ENCODE measurements at places on chromosomes 1 and 21. TPM values are rescaled to one million over a fixed set of nuclear protein-coding genes. Genes with fewer than 3 reads are reported as not detected.

The PLEKHN1 gene
- 0.16 TPM for total RNA-seq

The AIRE gene
- total RNA-seq, result not detected

- no peak for DNase-seq
Observed at GRCh38 chr1:37901191-37901892, 42.0 kb upstream of the MTF1 start.

GRCh38 chr1:198281911-198282310 lies 125.1 kb downstream of the NEK7 start:
- no peak for DNase-seq

DNA sequence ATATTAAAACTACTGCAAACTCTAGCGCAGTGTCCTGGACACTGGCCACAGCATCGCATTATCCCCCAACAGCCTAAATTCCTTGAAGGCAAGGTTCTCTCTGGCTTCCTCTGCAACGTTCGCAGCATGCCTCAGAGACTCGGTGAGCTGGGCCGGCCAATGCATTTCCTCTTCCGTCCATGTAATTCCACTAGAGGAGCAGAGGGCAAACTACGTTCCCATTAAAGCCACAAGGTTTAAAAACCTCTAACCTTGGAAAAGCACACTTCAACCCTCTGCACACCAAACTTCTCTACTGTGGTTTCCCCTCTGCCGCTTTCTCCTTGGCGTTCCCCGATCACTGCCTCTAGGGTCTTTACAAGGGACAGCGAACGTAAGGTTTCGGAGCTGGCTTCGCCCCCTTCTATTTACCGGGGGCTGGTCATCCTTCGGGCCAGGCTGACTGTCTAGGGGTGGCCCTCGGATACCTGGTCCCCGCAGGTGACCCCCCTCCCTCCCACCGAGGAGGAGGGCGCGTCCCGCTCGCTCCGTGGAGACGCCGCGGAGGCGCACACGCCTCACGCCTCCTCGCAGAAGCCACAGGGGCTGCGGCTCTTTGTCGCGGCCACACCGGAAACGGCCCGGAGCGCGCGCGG lies 456 bp upstream of the SMYD2 start:
- no peak for DNase-seq

Measured in breast epithelium (tissue), 4 donors.